ENCODE measurements at places on chromosomes 7 and 10.

GRCh38 chr7:45708046-45708950, 134.1 kb downstream of the ADCY1 start:
- DNase-seq, result no peak

DNA sequence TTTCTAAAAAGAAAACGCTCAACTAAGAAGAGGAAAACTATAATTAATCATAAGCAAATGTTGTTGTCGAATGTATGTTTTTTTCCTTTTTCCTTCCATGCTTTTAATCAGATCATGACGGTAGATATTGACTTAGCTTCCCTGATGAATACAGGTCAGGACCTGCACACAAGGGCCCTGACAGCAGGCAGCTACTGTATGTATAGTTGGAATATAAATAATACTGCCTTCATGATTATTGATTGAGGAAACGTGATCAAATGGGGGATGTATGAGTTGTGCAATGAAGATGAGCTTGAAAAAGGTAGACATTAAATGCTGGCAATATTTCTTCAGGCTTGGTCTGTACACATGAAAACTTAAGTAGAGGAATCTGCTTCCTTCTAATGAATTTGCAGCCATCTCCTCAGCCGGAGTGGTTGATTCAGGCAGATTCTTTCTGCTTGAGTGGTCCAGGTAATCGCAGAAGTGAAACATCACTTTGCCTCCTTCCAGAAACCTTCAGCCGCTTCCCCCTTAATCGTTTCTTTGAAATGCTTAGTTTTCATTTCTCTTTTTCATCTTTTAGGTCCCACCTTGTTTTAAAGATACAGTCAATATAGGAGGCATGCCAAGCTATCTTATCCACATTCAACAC, 656.5 kb downstream of the SDK1 start:
- DNase-seq, result no peak

- peak; percentile 54 for DNase-seq
Observed at GRCh38 chr7:30983042-30983913, 19.5 kb downstream of the GHRHR start.

GRCh38 chr7:150311711-150312110, 11.4 kb upstream of the LRRC61 start:
- DNase-seq, result no peak

- no peak for DNase-seq
Observed at GRCh38 chr10:241451-241850, 106.2 kb downstream of the ZMYND11 start.

DNA sequence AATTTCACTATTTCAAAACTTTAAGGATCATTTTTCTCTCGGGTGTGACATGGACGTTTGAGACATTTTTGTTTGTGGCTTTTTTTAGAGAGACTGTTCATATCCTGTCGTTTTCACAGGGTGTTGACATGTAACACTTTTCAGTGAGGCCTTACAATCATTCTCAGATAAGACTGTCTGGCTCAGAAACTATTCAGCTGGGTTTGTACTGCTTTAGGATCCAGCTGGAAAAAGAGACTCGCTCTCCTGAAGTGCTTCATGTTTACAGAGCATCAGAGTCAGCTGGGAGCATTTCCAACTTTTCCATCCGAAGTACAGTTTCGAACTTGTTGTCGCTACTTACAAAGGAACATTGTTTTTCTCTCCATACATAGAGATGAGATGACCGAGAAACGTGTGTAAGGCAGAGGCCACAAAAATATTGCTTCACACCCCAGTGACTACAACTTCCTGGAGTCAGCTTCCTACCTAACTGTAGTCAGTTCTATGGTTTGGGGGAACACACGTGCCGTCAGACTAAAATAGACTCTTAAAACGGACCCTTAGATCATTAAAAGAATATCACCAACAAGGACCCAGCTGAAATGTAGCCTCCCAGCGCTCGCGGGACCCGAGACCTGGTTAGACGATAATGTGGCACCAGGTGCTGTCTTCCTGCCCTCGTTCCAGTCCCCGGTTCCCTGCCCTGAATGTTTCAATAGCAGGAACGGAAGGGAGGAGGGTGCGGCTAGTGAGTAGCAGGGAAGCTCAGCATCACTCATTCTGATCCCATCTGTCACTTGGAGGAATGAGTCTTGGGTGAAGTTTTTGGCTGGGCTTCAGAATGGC, 78.0 kb downstream of the MKI67 start:
- DNase-seq, result no peak

DNA sequence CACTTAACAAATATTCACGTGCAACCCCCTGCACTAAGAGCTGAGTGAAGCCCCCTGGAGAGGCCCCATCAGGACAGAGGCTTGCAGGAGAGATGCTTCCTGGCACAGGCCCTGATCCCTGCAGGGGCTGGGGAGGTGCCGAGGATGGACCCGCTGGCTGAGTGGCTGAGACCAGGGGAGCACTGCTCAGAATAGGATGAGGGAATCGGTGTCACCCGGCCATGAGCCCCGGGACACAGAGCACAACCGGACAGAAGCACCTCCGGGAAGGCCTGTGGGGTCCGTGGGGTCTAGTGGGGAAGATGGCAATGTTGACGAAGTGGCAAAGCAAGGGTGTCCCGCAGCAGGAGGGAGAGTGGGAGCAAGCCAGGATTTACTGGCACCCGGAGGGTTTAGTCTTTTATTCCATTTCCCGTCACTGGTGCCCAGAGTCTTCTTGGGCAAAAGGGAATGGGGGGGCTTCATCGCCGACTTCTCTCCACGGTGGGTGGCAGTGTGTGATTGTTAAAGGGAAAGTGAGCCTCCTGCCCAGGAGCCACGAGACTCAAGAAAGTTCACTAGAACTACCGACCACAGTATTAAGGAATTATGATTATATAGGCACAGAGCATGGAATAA, 140.7 kb downstream of the ADARB2 start:
- DNase-seq, result no peak

DNA sequence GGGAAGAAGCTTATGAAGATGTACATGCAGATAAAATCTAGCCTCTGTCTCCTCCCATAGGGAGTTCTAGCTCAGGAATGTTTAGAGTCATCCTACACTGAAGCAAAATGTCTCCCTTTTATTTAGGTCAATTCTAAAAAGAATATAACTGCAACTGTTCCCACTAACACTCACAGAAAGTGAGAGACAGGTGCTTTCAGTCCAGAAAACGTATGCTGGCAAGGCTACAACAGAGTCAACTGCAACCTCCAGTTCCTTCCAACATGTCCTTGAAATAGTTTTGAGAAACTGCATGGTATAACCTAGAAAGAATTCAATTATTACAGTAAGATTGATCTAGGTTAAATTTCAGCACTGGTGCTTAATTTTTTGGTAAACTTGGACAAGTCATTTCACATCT, 46.8 kb upstream of the KCND2 start:
- DNase-seq, result no peak

DNA sequence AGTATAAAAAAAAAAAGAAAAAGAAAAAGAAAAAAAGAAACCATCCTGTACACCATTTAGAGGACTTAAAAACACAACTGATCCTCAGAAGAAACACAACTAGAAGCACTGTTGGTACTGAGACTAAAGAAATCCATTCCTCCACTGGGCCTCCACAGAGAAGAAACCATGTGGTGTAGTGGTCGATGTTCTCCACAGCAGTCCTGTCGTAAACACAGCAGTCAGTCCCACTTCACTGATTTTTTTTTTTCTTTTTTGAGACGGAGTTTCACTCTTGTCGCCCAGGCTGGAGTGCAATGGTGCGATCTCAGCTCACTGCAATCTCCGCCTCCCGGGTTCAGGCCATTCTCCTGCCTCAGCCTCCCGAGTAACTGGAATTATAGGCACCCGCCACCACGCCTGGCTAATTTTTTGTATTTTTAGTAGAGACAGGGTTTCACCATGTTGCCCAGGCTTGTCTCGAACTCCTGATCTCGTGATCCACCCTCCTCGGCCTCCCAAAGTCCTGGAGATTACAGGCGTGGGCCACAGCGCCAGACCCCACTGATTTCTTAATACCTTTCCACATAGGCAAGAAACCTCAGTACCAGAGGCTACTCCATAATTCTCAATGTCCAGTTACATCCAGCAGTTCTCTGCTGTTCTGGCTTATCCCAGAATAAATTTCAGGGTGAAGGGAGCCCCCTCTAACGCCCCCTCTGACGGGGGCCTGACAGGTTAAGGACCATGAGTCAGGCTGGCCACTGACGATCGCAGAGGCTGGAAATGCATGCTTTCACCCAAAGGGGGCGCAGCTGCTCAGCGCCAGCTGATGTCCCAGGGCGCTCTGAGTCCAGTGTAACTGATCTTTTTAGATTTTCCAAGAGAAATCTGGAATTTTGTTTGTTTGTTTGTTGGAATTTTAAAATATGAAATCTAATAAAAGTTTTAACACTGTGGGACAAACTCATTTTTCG, 24.8 kb upstream of the FFAR4 start:
- no peak for DNase-seq

DNA sequence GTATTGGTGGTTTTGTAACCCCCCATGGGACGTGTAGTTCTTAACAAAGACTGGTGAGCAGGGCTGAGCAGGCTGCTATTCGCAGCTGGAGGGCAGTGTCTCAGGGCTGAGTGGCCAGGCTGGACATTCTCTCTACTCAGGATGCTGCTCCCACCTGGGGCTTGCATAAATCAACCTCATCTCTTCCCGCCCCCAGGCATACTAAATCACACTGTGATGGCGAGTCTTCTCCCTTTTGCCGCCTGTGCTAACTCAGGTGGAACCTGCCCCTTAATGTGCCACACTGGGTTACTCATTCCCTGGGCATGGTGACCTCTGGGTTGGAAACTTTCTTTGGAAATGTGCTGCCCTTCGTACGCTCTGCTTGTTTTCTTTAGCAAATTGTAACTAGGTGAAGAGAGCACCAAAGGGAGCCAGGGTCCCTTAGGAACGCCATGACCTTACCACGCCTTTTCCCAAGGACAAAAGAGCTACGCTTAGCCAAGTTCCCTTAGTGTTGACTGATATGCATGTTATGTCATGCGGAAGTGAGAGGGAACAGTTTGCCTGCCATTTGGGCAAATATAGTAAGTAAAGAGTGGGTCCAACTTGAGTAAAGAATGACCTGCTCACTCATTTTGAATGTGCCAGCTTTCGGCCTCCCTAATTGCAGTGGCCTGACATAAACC, 40.4 kb upstream of the COBL start:
- no peak for DNase-seq

DNA sequence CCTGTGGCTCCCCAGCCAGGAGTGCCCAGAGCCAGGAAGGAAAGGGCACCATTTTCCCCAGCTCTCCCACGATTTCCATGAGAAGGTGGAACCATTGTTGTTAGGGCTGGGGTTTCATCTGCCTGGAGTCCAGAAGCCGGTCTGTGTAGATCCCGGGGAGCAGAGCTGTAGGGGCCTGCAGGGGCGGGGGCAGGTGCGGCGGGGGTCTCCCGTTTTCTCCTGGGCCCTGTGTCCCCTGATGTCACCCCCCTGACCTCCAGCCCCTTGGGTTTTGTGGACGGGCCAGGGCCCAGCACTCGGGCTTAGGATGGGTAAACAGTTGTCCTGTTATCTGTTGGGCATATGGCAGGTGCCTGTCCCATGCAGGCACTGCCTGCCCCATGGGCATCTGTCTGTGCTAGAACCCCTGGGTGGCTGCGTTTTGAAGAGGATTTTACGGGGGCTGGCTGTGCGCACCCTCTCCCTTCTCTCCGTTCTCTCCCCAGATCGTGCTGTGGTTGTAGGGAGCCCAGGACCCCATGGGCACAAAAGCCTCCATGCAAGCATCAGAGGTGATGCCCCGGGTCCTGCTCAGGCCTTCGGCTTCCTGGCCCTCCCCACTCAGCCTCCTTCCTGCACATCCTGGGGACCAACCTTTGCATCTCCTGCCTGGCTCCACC, 158.8 kb downstream of the WDR37 start:
- no peak for DNase-seq

GRCh38 chr7:12719141-12719919, 31.9 kb downstream of the ARL4A start:
- DNase-seq, result no peak

Data from stimulated activated CD8-positive, alpha-beta memory T cell treated with anti-CD3 and anti-CD28 coated beads, Interleukin-4, amount 100 ng/mL, for 4 hours (primary cell).